ENCODE measurements at places on chromosomes 13 and 19. TPM values are rescaled to one million over a fixed set of nuclear protein-coding genes. Genes with fewer than 3 reads are reported as not detected.

Gene PSG7
- total RNA-seq = not detected

Gene ZNF723
- not detected for total RNA-seq

Gene UBE2L5
- total RNA-seq = 0.64 TPM

Gene C19orf73
- total RNA-seq = 1.5 TPM

Gene MCEMP1
- total RNA-seq = not detected

Gene KLK15
- not detected for total RNA-seq

Gene CCDC8
- total RNA-seq = 7.7 TPM

Gene TPTE2
- not detected for total RNA-seq

Gene JSRP1
- not detected for total RNA-seq

Gene KCTD4
- total RNA-seq = 0.91 TPM

Gene SLAIN1
- 149 TPM for total RNA-seq

Gene PDX1
- total RNA-seq = not detected

Gene FSD1
- 23.8 TPM for total RNA-seq

Gene SIGLEC11
- total RNA-seq = 0.36 TPM

Gene GGACT
- total RNA-seq = 3.3 TPM

Gene SLITRK5
- total RNA-seq = 64.8 TPM

Gene YJEFN3
- total RNA-seq = 2.8 TPM

Gene NLRP5
- total RNA-seq = not detected

Gene ZNF540
- 17.6 TPM for total RNA-seq

Gene A1BG
- 2.0 TPM for total RNA-seq

Gene MEIOSIN
- total RNA-seq = not detected

Gene PRR19
- 1.4 TPM for total RNA-seq

Measured in cerebellum (tissue), 4 donors.